ENCODE measurements at places on chromosomes 12 and 14. TPM values are rescaled to one million over a fixed set of nuclear protein-coding genes. Genes with fewer than 3 reads are reported as not detected.

OR4K2 gene
- not detected for total RNA-seq

CBLN3 gene
- total RNA-seq = 3.2 TPM

DNA sequence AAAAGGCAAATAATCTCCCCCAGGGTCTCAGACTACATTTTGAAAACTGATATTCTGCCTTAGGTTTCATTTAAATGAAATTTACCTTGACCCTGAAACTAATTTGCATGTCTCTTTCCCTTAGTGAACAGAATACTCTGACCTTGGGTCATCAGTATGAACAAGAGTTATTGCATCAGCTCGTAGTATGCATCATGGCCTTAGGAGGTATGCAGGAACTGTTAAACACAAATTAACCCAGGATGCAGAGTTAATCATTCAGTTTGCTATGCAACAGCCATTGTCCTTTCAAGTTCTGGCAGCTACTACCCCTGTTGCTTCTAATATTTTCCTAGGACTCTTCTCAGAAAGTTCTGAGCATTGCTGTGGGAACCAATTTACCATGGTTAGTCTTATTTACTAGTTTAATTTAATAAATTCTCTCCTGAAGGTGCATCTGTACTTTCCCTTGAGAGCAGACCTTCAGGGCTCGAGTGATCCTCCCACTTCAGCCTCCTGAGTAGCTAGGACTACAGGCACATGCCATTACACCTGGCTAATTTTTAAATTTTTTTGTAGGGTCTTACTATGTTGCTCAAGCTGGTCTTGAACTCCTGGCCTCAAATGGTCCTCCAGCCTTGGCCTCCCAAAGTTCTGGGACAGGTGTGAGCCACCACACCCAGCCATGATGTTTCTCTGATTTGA, 126.7 kb downstream of the TTC6 start:
- H3K36me3 ChIP-seq = no peaks in the 10 kb centered on the region
- no peaks in the 10 kb centered on the region for H3K27me3 ChIP-seq
- H3K27ac ChIP-seq = no peak overlapping the region
- no peak overlapping the region for H3K4me3 ChIP-seq
- DNase-seq = no peak

- DNase-seq = no peak
- no peaks in the 10 kb centered on the region for H3K36me3 ChIP-seq
- no peaks in the 10 kb centered on the region for H3K27me3 ChIP-seq
- H3K27ac ChIP-seq = no peak overlapping the region
These were observed 75.5 kb downstream of the AVPR1A start for GRCh38 chr12:63075376-63076060.

Data from activated naive CD8-positive, alpha-beta T cell treated with anti-CD3 and anti-CD28 coated beads, Interleukin-2, amount 10 ng/mL, durations not matched to agents 7 days and 5 days (primary cell).